IPS-NIHi11 (cell line): ENCODE measurements at places on chromosomes 5 and 9.

DNA sequence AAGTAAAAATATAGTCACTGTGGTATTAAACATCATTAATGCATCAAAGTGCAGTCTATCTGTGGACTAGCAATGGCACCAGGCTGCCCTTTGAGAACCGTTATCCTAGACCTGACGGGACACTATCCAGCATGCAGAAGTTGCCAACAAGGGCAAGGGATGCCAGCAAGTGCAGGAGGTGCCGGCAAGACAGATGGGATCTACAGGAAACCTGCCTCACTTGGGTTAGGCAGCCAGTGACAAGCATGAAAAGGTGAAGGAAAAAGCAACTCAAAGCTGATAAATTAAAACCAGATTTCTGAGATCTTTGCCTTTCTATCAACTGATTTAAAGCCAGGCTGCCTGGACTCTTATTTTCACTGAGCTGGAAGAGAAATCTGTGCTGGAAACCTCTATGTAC lies 315.2 kb upstream of the PDE4D start:
- DNase-seq = no peak

- DNase-seq = no peak
Observed at GRCh38 chr5:144304688-144305087, 134.0 kb downstream of the KCTD16 start.

DNA sequence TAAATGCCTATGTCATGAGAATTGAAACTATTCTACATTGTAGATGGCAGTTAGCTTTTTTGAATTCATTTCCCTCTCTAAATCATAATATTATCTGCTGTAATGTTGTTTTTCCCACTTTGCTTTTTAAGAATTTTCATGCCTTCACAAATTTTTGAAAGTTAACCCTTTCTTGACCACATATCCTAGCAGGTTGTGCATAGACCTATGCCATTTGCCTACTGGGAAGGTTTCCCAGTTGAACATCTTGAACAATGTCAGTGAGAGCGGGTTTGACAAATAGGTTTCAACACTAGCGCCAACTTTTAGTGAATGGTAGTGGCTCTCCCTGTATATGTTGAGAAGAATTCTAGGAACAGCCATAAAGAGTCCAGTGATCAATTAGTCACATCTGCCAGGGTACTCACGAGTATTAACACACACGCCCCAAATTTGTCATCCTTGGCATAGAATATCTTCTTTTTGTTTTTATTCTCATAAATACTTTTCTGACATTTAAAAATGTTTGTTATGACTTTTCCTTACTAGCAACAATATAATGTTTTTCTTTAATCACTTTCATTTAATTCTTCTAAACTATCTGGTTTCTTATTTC lies 307.6 kb downstream of the PJA2 start:
- DNase-seq = no peak

GRCh38 chr5:91269198-91269597 lies 113.9 kb downstream of the ARRDC3 start:
- no peak for DNase-seq

DNA sequence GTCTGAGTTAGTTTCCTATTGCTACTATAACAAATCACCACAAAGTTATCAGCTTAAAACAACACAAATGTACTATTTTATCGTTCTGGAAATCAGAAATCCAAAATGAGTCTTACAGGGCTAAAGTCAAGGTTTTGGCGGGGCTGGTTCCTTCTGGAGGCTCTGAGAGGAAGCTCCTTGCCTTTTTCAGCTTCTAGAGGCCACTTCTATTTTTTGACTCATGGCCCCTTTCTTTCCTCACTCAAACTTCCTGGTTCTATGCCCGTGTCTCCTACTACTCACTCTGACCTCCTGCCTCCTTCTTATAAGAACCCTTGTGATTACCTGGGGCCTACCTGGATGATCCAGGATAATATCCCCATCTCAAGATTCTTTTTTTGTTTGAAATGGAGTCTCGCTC lies 48.2 kb downstream of the GABBR2 start:
- DNase-seq = no peak
